CD8-positive, alpha-beta T cell (primary cell): ENCODE measurements at places on chromosomes 11 and 22.

DNA sequence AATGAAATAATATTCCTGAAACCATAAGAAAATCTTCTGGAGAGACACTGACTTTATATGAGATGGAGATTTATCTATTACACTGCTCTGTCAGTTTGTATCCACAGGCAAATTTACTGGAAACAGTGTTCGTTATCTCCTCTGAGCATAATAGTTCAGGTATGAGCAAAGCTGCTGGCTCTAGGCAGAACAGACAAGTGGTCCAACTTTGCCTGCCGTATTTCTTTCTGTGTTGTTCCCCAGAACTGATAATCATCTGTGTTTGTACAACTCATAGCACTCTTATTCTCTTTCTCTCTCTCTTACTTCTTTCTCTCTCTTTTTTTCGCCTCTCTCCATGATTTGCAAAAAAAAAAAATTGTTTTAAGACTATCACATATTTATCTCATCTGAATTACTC lies 623.8 kb upstream of the CHORDC1 start:
- no peak for DNase-seq

- no peak for DNase-seq
Measured at GRCh38 chr11:131303611-131304119, 66.8 kb upstream of the NTM start.

DNA sequence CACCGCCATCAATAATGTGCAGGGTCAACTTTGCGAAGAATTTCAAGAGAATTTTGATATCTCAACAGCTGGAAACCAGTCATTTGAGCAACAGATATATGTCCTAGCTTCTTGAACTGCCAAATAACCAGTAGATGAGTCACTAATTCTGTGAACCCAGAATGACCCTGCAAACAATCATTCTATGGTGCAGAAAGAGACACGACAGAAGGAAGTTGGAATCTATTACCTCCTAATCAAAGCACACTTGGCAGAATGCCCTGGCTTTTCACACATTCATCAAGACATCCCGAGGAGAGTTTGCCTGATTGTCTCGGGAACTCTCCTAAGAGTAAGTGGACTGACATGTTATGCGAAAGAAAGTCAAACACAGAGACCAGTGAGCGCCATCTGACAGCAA lies 621.1 kb downstream of the OPCML start:
- DNase-seq: no peak

- no peak for DNase-seq
Measured at GRCh38 chr11:20729597-20730105, 60.3 kb downstream of the NELL1 start.

GRCh38 chr11:65085446-65085845 lies 1.4 kb downstream of the ZFPL1 start:
- DNase-seq: no peak

- DNase-seq: no peak
Measured at GRCh38 chr11:64298966-64299846, 952 bp upstream of the CATSPERZ start.

- peak; percentile 48 for DNase-seq
Measured at GRCh38 chr22:41302021-41302767, 869 bp downstream of the ZC3H7B start.

DNA sequence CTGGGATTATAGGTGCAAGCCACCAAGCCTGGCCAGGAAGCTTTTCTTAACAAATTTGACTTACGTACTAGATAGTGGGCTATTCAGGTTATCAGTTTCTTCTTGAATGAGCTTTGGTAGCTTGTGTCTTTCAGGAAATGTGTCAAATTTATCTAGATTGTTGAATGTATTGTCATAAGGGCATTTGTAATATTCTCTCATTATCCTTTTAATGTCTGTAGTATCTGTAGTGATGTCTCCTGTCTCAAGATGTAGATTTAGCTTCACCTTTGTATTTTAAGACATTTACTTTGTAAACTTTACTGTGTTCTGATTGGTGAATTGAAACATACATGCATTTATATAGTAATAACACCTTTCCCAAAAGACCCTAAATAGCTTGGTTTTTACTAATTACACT lies 20.7 kb downstream of the ARHGAP8 start:
- no peak for DNase-seq

DNA sequence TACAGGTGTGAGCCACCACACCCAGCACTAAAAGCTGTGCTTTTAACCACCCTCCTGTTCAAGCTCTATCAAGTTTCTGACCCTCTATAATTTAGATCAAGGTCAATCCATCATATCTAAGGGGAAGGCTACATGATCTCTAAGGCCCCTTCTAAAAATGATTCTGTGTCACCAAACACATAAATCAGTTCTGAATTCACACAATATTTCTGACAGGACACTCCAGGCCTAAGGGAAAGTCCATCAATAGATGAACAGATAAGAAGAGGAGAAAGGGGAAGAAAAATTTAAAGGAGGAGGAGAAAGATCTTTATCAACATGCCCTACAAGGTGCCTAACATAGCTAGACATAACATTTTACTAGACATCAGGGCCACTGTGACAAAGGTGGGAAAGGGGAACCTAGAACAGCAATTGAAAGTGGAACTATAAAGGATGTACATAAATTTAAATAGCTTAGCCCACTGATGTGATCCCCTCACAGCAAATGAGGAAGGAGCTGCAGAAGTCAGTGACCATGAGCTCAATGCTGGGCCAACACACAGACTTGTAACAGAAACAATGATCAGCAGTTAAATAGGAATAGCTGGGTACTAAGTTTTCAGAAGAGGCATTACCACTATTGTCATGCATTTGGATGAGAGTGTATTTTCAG lies 4.7 kb downstream of the PRCP start:
- no peak for DNase-seq
